ENCODE measurements at places on chromosomes 1 and 21.

- DNase-seq: no peak
These were observed 9.8 kb downstream of the ACOT11 start for GRCh38 chr1:54557671-54558355.

- DNase-seq: no peak
These were observed 1502.5 kb downstream of the KCNT2 start for GRCh38 chr1:195105773-195106172.

GRCh38 chr1:184542291-184542690 lies 155.5 kb downstream of the C1orf21 start:
- DNase-seq: no peak

DNA sequence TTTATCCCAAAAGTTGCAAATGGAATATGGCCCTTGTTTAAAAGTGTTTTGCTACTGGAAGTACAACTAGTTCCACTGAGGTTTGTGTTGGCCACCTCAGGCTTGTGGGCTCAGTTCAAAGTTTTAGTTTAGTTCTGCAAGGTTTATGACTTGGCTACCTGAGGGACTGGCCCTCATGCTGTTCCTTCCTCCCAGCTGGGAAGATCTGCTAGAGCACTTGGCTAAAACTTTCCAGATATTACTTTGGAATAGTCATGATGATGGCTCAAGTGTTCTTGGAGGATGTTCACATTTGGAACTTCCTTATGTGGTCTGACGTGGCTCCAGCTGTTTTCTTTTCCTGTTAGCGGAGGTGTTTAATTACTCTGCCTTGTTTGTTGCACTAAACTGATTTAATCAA lies 110.2 kb upstream of the IVNS1ABP start:
- no peak for DNase-seq

- no peak for DNase-seq
These were observed 5.9 kb upstream of the PTPRF start for GRCh38 chr1:43524804-43525203.

Data from left cardiac atrium (tissue), 4 donors.